Stimulated activated CD4-positive, alpha-beta T cell treated with anti-CD3 and anti-CD28 coated beads, Interleukin-4, amount 100 ng/mL, for 1 hour (primary cell): ENCODE measurements at places on chromosomes 5 and 9.

DNA sequence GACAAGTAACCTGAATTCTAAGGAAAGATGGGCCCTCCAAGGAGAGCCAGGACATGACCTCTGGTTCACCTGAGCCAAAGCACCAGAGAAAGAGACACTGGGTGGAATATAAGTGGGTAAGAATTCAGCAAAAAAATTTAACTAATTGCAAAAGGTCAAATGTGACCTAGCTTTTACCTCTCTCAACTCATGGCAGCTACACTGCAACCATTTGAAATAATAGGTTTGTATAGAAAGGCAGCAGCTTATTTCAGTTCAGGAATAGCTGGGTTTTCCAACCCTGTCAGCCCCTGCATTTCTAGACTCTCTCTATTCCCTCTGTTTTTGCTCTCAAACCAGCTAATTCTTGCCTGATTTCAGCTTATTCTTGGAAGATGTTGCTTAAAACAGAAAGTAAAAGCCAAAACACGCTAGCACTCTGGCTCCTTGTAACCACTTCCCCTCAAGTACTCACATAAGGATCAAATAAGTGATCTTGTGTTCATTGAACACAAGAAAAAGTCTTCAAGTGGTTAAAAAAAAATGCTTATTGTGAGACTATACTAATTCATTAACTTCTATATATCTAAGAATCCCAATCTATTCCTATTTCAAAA lies 101.1 kb upstream of the NR4A3 start:
- DNase-seq = no peak

- DNase-seq = no peak
Measured at GRCh38 chr9:126618190-126618584, 4.5 kb downstream of the LMX1B start.

DNA sequence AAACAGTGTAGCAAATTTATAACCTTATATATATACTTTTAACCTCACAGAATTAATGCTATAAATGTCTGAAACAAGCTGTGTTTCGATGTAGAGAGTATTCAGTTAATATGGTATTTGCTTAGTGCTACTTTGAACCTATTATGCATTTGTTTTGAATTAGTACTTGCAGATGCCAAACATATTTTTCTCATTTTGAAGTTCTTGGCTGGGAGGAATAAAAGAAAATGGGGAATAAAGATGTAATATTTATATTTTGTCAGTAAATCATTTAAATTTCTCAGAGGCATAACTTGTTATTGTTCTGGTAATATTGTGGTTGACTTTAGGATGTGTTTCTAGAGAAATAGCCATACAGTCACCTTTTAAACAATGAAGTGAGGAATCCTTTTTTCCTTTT lies 175.9 kb upstream of the IZUMO3 start:
- no peak for DNase-seq

- DNase-seq = no peak
Measured at GRCh38 chr5:14882658-14883580, 11.3 kb upstream of the ANKH start.

- DNase-seq = no peak
Measured at GRCh38 chr5:109939116-109939682, 249.5 kb downstream of the MAN2A1 start.

GRCh38 chr5:54876556-54876955 lies 108.8 kb downstream of the ESM1 start:
- DNase-seq = no peak

GRCh38 chr5:132669966-132670882 lies 3.6 kb upstream of the IL4 start:
- no peak for DNase-seq

GRCh38 chr5:83096660-83097339 lies 19.5 kb downstream of the XRCC4 start:
- DNase-seq = no peak

DNA sequence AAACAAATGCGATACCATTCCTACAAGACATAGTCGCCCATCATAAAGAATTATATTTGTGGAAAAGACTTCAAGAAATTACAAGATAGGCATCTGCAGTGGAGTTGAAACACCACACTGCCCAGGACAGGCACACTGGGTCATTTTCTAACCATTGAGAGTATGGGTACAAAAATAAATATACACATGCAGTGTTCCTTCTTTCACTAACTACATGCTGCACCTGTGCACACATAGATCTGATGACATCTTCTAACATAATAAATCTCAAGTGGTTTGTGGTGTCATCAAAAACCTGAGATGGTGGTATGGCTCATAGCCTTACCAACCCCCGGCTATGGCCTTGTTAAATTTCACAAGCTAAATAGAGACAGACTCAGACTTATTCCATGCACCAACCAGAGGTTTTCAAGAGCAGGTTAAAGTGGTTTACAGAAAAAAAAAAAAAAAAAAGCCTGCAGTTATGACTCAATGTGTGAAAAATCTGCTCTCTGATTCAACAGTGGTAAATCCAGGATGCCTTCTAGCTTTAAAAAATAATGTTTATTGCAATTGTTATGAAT lies 12.4 kb upstream of the NFIB start:
- DNase-seq = no peak

DNA sequence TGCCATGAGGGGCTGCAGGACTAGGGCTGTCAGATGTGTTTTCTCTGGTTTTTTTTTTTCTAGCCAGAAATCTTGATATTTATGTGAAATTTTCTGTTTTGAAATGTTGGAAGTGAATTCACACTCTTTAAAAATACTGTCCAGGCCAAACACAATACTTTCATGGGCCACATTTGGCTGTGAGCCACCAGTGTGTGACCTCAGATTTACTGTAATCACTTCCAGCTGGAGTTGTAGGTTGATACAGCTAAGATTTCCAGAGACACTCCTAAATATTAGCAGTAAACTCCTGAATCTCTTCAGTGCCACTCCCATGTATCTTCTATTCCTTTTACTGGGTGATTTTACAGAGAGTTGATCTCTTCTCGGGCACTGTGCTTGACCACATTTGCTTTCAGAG lies 92.2 kb upstream of the CKMT2 start:
- DNase-seq = no peak

GRCh38 chr9:120583958-120584369 lies 4.0 kb upstream of the CDK5RAP2 start:
- DNase-seq = no peak

- DNase-seq = no peak
Measured at GRCh38 chr5:64685866-64686265, 4.4 kb upstream of the SHISAL2B start.

DNA sequence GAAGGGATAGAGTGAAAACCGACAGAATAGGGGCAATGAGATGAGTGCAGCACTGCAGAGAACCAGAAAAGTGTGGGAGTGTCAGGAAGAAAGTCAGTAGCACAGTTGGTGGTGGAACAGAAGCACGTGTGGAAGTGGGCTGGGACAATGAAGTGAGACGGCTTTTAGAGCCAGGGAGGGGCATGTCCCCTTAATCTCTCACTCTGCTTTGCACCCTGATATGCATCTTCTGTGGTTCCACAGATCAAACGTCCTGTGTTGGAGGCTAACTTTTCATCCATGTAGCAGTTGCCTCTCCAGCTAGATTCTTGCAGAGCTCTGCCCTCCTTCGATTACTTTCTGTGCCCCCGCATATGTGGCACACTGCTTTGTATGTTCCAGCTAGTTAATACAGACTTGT lies 163.6 kb downstream of the DOCK8 start:
- DNase-seq = no peak

GRCh38 chr5:83472508-83473345 lies 1.2 kb downstream of the VCAN start:
- DNase-seq = no peak

- no peak for DNase-seq
Measured at GRCh38 chr5:154713615-154714125, 41.5 kb upstream of the LARP1 start.

DNA sequence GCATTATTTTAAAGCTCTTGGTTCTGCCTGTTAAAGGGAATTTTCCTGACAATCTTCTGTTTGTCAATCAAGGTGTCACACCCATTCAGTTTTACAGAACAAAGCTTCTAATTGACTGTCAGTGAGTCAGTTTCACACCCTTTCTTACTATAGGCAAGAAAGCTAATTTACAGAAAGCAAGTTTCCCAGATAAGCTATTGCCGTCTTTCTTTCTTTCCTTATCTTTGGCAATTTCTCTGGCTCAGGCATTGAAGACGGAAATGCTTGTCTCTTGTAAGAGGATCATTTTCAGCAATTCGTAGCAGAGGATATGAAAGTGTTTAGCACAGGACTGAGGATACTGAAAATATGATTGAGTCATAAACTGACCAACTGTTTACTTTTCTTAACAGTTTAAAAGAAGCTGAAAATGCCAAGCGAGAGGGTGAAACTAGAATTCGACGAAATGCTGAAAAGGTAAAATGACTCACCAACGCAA lies 27.0 kb downstream of the SPINK5 start:
- DNase-seq = no peak

DNA sequence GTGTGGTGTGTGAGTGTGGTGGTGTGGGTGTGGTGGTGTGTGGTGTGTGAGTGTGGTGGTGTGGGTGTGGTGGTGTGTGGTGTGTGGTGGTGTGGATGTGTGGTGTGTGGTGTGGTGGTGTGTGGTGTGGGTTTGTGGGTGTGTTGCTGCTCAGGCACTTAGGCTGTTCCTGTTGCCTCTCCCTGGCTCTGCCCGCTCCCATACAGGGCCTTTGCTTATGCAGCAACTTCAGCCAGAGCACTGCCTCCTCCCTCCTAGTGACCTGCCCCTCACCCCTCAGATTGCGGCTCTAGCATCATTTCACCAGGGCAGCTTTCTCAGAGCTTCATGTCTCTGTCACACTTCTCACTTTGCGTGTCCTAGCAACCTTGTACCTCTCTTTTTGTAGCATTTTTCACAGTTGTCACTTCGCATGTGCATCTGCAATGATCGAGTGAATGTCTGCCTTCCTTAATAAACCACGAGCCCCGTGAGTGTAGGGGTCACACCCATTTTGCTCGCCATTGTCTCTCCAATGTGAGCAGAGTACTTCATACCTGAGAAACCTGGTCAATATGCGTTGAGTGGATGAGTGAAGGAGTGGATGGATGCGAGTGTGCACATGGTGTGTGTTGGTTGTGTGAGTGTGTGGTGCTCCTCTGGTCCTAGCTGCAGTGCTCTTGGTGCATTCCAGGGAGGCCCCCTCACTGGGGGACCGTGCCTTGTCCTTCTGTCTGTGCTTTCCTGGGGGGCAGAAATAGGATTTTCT lies 167.9 kb upstream of the PANK3 start:
- DNase-seq = no peak

DNA sequence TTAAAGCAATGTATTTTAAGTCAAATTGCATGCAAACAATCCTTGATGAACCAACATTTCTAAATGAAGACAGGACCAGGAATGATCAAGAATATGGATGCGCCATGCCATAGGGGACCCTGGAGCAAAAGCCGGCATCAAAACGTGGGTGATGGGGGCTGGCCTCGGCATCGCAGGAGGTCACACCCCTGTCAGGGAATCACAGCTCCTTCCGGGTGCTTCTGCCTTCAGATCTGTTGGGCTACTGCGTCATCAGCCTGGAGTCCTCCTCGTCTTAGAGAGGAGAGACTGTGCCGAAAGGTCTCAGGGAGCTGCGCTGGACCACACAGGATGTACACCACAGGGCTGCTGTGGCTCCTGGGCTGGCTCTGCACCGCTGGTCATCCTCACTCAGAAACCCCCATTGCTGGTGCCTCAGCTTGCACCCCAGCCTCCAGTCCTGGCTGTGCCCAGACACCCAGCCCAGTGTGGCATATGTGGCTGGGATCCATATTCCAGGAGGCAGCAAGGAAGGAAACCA lies 152.9 kb upstream of the PPP1R26 start:
- no peak for DNase-seq

DNA sequence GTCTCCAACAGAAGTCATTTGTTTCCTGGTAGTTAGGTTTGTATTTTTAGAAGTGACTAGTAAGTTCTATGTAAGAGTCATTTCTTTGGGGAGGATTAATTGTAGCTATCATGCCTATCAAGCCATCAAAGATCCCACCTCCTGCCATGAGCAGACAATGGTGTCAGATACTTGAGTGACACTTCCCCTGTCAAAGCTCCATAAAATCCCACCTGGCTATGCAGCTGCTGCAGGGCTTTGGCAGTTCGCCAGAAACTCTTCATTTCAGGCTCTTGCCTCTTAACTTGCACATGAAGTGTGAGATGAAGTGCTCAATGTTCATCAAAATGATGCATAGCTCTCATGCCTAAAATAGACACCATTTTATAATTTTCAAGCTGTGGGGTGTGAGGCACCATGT lies 312.1 kb downstream of the CDH12 start:
- no peak for DNase-seq

GRCh38 chr5:58114324-58114723 lies 345.6 kb downstream of the PLK2 start:
- DNase-seq = no peak

GRCh38 chr9:109182940-109183798 lies 16.1 kb upstream of the FRRS1L start:
- DNase-seq = peak; percentile 11

DNA sequence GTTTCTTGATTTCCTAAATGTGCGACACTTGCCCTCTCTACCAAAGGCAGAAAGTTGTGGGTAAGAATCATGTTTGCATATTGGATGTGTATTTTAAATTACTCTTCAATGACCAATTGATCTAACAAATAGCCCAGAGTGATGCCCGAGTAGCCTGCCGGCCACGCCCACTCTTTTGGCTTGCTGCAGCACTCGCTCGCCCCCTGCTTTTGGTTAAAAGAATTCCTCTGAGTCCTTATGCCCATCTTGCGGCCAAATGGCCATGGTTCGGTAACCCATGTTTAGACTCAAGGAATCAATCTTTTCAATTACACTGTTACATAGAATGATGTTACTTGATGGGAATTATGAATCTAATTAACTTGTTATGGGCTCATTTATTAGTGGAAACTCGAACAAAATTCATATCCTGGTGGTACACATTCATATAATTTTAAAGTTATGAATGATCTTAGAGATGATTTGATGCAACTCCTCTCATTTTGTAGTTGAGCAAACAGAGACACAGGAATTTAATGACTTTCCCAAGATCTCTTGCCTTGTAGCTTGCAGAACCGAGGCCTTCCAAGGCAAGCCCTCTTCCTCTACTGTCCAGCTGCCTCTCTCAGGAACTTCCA lies 36.5 kb downstream of the PPIC start:
- DNase-seq = no peak

DNA sequence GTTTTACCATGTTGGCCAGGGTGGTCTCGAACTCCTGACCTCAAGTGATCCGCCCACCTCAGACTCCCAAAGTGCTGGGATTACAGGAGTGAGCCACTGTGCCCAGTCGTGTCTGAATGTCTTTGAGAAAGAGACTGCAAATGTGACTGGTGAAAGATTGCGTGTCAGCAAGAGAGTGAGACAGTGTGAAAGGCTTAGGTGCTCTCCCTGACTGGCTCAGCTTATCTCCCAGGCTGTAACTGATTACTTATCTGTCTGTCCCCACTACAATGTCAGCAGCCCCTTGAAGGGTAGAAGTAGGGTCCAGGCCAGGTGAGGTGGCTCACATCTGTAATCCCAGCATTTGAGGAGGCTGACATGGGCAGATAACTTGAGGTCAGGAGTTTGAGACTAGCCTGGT lies 3.4 kb upstream of the FGFR4 start:
- DNase-seq = no peak

GRCh38 chr9:127833555-127833954 lies 20.9 kb downstream of the ENG start:
- no peak for DNase-seq

- DNase-seq = no peak
Measured at GRCh38 chr5:142168365-142168764, 59.8 kb downstream of the NDFIP1 start.
